ENCODE measurements at places on chromosomes 2 and 18. TPM values are rescaled to one million over a fixed set of nuclear protein-coding genes. Genes with fewer than 3 reads are reported as not detected.

TFCP2L1 gene
- total RNA-seq: under 0.01 TPM

VIL1 gene
- not detected for total RNA-seq

CYB5A gene
- 1.2 TPM for total RNA-seq

THAP4 gene
- 47.8 TPM for total RNA-seq

SPC25 gene
- 3.0 TPM for total RNA-seq

UGT1A5 gene
- total RNA-seq: 0.22 TPM

OR6B2 gene
- not detected for total RNA-seq

IHH gene
- total RNA-seq: not detected

SERPINB4 gene
- total RNA-seq: not detected

REG3A gene
- total RNA-seq: not detected

RAX gene
- not detected for total RNA-seq

ZNF142 gene
- 15.5 TPM for total RNA-seq

IL1RL1 gene
- total RNA-seq: not detected

ANTXR1 gene
- total RNA-seq: 21.9 TPM

SATB2 gene
- 0.22 TPM for total RNA-seq

NOL4 gene
- total RNA-seq: 0.65 TPM

RPIA gene
- total RNA-seq: 5.7 TPM

IL36B gene
- not detected for total RNA-seq

CDCA7 gene
- 3.1 TPM for total RNA-seq

SP9 gene
- total RNA-seq: not detected

GALNT13 gene
- 48.7 TPM for total RNA-seq

TUBA4B gene
- total RNA-seq: not detected

AQP12B gene
- total RNA-seq: not detected

ANKRD30B gene
- under 0.01 TPM for total RNA-seq

ZNF638 gene
- 112 TPM for total RNA-seq

NYAP2 gene
- total RNA-seq: not detected

CELF4 gene
- not detected for total RNA-seq

ALKAL2 gene
- total RNA-seq: 2.2 TPM

IFT172 gene
- 13.1 TPM for total RNA-seq

HRH4 gene
- not detected for total RNA-seq

MPPE1 gene
- 43.6 TPM for total RNA-seq

NEB gene
- 2.7 TPM for total RNA-seq

WNT10A gene
- 0.11 TPM for total RNA-seq

ALK gene
- under 0.01 TPM for total RNA-seq

TM4SF20 gene
- not detected for total RNA-seq

MAIP1 gene
- total RNA-seq: 29.1 TPM

WNT6 gene
- 1.1 TPM for total RNA-seq

ZNF396 gene
- 2.0 TPM for total RNA-seq

AGAP1 gene
- 25.7 TPM for total RNA-seq

ABCG5 gene
- total RNA-seq: not detected

DES gene
- total RNA-seq: under 0.01 TPM

RNMT gene
- 29.7 TPM for total RNA-seq

ANKRD53 gene
- 0.65 TPM for total RNA-seq
